ENCODE measurements at places on chromosomes 1 and 21.

DNA sequence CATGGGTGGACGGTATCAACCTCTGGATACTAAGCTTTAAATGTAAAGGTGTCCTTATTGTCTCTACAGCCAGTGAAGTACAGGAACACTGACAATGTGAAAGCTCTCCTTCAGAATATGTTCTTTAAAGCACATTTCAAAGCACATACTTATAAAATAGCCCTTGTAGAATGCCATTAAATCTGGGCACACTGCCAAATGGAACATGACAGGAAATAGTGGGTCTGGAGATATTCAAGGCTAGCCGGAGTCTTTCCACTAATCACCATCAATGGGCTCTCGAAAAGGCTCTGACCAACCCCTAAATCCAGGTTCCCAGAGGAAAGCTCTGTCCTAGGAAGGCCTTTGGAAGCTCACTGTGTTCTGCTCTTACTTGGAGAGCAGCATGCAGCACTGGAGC, 46.6 kb downstream of the PLD5 start:
- DNase-seq = no peak

GRCh38 chr1:96820107-96820506, 98.5 kb downstream of the PTBP2 start:
- no peak for DNase-seq

GRCh38 chr1:199202331-199202730, 563.5 kb downstream of the PTPRC start:
- no peak for DNase-seq

GRCh38 chr1:41599912-41600311, 115.4 kb upstream of the EDN2 start:
- DNase-seq = no peak

- no peak for DNase-seq
Observed at GRCh38 chr1:197021716-197022115, 44.4 kb downstream of the CFHR5 start.

GRCh38 chr1:12275370-12275769, 45.5 kb downstream of the VPS13D start:
- DNase-seq = no peak

GRCh38 chr1:21648352-21648730, 20.8 kb downstream of the RAP1GAP start:
- DNase-seq = no peak

DNA sequence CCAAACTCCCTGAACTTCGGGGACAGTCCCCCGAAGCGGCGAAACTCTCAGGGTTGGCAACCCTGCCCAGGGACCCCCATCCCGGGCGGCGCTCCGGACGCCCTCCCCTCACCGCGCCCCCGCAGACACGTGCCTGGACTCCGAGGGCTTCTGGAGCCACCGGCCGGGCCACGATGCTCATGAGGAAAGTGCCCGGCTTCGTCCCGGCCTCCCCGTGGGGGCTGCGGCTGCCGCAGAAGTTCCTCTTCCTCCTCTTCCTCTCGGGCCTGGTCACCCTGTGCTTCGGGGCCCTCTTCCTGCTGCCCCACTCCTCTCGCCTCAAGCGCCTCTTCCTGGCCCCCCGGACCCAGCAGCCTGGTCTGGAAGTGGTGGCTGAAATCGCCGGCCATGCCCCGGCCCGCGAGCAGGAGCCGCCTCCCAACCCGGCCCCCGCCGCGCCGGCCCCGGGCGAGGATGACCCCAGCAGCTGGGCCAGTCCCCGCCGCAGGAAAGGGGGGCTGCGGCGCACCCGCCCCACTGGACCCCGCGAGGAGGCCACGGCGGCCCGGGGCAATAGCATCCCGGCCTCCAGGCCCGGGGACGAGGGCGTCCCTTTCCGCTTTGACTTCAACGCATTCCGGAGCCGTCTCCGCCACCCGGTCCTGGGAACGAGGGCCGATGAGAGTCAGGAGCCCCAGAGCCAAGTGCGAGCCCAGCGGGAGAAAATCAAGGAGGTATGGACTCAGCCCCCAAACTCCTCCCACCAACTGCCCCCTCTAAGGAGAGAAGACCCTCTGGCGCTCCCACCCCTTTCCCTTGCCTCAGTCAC, 1.2 kb downstream of the MAN1C1 start:
- no peak for DNase-seq

GRCh38 chr1:203197625-203198024, 11.1 kb upstream of the CHI3L1 start:
- no peak for DNase-seq

DNA sequence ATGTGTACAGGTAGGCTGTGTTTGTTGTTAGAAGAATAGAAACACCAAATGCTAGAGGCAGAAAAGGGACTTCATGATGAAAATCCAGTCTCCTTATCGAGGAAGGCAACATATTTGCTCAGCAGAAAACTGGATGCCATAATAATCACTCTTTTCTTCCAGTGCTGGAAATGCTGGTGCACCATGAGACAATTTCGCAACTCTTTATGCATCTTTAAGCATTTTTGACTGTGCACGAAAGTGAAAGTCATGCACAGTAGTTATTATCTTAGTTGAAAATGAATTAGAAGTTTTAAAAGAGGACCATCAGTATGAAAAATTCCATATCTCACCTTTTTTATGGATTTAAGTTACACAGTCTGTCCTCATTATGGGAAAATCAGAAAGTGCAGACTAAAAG, 29.1 kb downstream of the SMYD2 start:
- DNase-seq = no peak

DNA sequence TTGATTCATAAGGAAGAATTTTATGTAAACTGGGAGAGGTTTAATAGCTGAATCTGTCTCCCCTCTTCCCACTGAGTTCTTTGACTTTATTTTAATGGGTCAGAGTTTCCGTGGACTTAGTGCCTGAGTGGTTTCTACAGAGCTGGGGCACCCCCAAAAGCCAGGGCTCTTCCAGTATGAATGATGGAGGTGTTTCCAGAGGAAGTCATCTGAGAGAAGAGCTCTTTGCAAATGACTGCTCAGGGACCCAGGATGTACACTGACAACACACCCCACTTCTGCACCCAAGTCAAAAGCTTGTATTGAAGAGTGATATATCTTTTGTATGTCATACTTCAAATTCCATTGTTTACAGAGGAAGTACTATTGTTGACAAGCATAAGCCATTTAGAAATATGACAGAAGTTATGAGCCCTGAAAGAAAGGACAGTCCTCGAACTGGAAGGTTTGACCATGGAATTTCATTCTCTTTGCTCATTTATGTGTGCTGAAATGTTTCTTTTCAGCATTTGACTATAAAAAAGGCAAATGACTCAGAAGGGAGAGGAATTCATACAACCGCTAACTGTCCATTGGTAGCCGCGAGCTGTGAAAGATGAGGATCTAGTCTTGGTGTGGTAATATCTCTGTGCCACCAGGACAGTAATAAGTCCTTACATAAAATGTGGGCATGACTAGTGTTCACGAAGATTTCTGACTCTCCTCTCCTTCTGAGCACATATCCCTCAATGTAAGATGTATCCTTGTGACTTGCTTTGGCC, 25.4 kb upstream of the LMX1A start:
- DNase-seq = no peak

GRCh38 chr1:37570528-37571334, 14.0 kb downstream of the DNALI1 start:
- DNase-seq = no peak

GRCh38 chr1:163197022-163197421, 5.7 kb downstream of the RGS5 start:
- DNase-seq = no peak

- no peak for DNase-seq
Observed at GRCh38 chr1:43506233-43506632, 24.4 kb upstream of the PTPRF start.

DNA sequence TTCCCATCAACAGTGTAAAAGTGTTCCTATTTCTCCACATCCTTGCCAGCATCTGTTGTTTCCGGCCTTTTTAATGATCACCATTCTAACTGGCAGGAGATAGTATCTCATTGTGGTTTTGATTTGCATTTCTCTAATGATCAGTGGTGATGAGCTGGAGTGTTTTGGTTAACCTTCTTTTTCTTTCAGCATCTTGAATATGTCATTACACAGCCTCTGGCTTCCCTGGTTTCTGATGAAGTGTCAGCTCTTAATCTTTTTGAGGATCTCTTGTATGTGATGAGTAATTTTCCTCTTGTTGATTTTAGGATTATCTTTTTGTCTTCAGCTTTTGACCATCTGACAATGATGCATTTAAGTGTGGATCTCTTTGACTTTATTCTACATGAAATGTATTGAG, 133.2 kb upstream of the GRIK3 start:
- no peak for DNase-seq

DNA sequence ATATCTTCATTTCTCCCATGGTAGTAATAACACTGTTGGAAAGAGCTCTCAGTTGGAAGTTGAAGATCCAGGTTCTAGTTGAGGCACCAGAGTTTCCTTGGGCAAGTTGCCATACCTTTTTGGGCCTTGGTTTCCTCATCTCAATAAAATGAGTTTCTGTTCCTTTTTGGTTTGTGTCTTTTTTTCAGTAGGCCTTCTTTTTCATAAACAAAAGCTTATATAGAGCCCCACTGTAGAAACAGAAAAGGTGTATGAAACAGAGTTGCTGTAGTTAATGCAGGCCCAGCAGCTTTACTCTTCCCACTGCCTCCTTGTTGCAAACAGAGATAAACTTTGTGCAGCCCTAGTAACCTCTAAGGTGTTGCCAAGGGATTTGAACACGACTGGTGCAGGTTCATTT, 41.7 kb downstream of the WNT4 start:
- no peak for DNase-seq

DNA sequence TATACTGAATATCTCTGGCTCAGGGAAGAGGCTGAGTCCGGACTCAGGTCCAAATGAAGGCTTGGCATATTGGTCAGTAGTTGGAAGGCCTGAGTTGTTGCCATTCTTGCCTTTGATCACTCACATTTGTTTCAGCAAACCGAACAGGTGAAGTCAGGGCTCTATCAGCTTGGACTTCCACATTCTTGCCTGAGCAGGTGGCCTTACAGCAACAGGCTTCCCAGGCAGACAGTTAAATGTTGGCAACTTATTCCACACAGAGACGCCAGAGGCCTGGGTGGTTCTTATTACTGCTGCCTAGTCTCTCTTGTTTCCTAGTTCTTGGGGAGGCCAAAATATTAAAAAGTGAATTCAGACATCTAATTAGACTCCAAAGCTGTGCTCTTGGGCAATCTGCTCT, 36.6 kb downstream of the XCL2 start:
- no peak for DNase-seq

GRCh38 chr1:17359031-17359430, 13.0 kb upstream of the PADI6 start:
- DNase-seq = no peak

- no peak for DNase-seq
Observed at GRCh38 chr1:223029985-223030769, 112.9 kb downstream of the TLR5 start.
